CD4-positive, CD25-positive, alpha-beta regulatory T cell (primary cell): ENCODE measurements at places on chromosomes 1 and 21. TPM values are rescaled to one million over a fixed set of nuclear protein-coding genes. Genes with fewer than 3 reads are reported as not detected.
A peak's percentile ranks its signal among the peaks of the same experiment; 100 is the strongest.

FCRLB gene
- total RNA-seq = not detected

LYPD8 gene
- not detected for total RNA-seq

LCE3E gene
- total RNA-seq = not detected

PFDN2 gene
- 48.0 TPM for total RNA-seq

VAV3 gene
- total RNA-seq = 21.5 TPM

TMEM82 gene
- total RNA-seq = not detected

DNA sequence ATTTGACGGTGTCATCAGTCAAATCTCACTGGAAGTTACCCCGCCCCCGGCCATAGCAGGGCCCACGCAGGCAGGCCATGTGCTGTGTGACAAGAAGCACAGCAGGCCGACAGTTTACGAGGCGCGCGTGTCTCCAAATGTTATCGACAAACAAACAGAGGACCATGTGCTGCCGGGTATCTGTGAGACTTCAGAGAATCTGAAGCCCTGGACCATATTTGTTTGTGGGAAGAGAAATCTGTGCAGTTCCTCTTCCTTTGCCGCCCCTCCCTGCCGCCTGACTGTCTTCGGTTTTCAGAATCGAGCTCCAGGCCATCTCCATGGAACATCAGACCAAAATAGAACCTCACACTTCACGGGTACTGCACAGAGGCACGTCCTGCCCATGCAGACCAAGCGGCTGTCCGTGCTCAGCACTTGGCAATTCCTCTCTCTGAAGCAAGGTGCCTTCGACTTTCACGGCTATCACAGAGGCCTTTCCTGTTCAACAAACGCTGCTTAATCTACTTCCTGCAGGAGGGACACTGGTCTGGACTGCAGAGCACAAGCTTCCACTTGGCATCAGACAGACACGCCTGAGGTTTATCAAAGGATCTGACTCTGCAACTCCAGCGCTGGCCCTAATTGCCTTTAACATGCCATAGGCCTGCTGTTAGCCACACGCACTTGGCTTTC, 135.7 kb upstream of the KRTAP19-8 start:
- DNase-seq = peak; percentile 61

DNA sequence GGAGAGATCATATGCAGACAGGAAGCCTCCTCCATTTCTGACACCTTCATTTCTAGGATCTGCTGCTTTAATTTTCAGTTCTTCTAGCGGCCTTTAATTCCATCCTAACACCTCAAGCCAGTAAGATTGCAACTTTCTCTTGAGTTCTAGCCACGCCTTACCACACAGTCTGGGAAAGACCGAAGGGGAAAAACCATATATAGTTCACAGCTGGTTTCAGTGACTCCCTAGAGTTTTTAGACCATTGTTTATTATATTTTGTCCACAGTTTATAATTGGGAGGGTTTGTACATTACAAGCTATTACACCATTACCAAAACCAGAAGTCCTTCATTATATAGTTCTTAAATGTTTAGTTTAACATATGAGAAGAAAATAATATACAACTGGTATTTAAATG, 37.5 kb downstream of the DPH5 start:
- no peak for DNase-seq

DNA sequence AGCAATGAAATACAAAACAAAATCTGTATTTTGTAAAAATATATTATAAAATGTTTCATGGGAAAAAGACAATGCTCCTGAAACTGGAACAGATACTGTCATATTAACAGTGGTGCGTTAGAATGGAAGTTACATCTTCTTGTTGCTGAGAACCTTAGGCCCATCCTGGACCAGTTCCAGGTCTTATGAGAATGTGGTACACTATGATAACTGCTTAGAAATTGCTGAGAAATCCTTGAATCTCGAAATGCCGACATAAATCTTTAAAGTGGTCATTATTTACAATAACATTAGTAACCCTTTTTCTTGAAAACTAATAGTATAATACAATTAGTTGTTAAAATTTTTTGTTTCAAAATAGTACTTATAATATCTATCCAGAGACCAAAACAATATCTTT, 747.9 kb upstream of the NCAM2 start:
- no peak for DNase-seq

- no peak for DNase-seq
Observed at GRCh38 chr1:106954661-106955229, 101.7 kb upstream of the PRMT6 start.
